ENCODE measurements at places on chromosomes 11 and 22. TPM values are rescaled to one million over a fixed set of nuclear protein-coding genes. Genes with fewer than 3 reads are reported as not detected.
A peak's percentile ranks its signal among the peaks of the same experiment; 100 is the strongest.

GRCh38 chr11:10655227-10655626, 38.3 kb downstream of the IRAG1 start:
- H3K36me3 ChIP-seq: no peaks in the 10 kb centered on the region
- H3K4me3 ChIP-seq: no peak overlapping the region
- peaks cover 82% of the 10 kb centered on the region for H3K4me1 ChIP-seq
- no peaks in the 10 kb centered on the region for H3K27me3 ChIP-seq

- H3K27me3 ChIP-seq: peaks cover 3% of the 10 kb centered on the region
- H3K27ac ChIP-seq: no peak overlapping the region
- DNase-seq: no peak
Measured at GRCh38 chr11:120134106-120134930, 3.6 kb downstream of the TRIM29 start.

GRCh38 chr22:49550141-49550430, 277.6 kb downstream of the BRD1 start:
- H3K4me3 ChIP-seq: no peak overlapping the region
- no peaks in the 10 kb centered on the region for H3K4me1 ChIP-seq
- no peak overlapping the region for H3K27ac ChIP-seq
- H3K27me3 ChIP-seq: no peaks in the 10 kb centered on the region

DNA sequence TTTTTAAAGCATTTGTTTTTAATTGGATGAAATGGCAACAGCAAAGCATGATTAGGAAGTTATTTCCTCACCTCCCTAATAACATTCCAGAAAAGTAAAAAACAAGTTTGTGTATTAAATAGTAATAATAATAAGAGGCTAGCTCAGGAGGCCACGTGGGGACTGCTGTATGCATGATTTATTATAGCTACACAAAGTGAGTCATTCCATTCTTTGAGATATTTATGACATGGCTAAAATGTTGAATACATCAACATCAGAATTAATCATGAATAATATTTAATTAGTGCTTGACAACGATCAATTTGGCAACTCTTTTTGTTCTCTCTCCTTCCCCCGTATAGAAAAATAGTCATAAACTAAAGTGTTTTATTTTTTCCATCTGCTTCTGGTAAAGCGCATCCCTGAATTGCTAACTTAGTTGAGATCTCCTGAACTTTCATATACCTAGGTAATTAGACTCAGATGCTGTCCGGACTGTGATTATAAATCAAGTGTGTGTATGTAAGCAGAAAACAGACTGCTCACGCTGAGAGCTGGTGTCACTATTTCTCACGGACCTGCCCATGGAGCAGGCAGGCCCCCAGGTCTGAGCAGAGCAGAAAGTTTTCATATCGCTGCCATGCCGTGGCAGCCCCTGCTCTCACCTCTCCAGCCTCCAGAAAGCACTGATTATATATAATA, 125.7 kb downstream of the WT1 start:
- no peaks in the 10 kb centered on the region for H3K4me1 ChIP-seq
- H3K27ac ChIP-seq: no peak overlapping the region
- H3K27me3 ChIP-seq: no peaks in the 10 kb centered on the region
- H3K4me3 ChIP-seq: no peak overlapping the region
- no peak for DNase-seq

DNA sequence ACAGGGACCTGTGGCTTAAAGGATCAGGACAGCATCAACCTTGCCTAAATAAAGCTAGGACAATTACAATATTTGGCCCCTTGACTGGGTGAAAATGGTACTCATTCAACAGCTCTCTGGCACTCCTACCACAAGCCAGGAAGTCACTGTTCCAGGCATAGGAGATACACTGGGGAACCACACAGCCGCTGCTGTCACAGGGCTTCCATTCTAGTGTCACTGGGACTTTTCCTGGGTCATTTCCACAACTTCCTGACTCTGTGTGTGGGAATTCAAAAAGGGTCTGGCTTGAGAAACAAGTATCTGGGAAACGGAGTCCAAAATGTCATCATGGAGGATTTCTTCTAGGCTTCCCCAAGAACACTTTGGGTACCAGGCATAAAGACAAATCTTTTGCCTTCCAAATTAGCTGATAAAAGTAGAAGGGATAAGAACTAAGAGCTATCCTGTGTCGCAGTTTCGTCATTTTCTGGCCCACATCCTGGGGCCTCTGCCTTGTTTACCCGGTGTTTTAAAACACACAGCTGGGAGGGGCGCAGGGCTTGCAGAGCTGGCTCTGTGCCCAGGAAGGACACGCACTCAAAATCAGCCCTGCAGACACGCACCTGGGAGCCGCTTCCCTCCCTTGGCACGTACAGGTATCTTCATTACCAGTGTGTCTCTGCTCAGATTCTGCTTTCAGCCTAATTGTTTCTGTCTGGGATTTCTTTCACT, 38.0 kb downstream of the TMEM45B start:
- no peaks in the 10 kb centered on the region for H3K36me3 ChIP-seq
- H3K27ac ChIP-seq: no peak overlapping the region
- no peak overlapping the region for H3K4me3 ChIP-seq

GRCh38 chr11:66851239-66851596, 5.6 kb upstream of the LRFN4 start:
- no peaks in the 10 kb centered on the region for H3K27me3 ChIP-seq
- H3K4me3 ChIP-seq: no peak overlapping the region

DNA sequence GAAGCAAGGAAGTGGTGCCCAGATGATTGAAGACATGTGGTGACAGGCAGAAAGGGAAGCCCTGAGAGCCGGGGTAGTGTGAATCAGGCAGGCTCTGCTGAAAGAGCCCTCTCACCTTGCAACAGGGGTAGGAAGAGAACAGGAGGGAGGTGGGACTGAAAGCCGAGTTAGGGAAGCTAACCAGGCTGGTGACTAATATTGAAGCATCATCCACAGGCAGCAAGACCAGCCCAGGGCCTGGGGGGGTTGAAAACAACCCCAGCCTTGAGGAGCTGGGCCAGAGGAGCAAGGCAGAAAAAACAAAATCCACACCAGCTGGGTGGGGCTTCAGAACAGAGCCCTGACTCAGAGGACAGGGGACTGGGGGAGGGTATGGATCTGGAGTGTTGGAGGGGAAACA, 35.0 kb upstream of the CRTAM start:
- no peak overlapping the region for H3K27ac ChIP-seq
- H3K27me3 ChIP-seq: no peaks in the 10 kb centered on the region
- no peaks in the 10 kb centered on the region for H3K36me3 ChIP-seq

- H3K4me3 ChIP-seq: no peak overlapping the region
- H3K4me1 ChIP-seq: no peaks in the 10 kb centered on the region
- DNase-seq: no peak
- H3K36me3 ChIP-seq: peaks cover 27% of the 10 kb centered on the region
- H3K27ac ChIP-seq: peak overlapping the region; percentile 98
Measured at GRCh38 chr11:111729831-111730311, 36.3 kb downstream of the PPP2R1B start.

DNA sequence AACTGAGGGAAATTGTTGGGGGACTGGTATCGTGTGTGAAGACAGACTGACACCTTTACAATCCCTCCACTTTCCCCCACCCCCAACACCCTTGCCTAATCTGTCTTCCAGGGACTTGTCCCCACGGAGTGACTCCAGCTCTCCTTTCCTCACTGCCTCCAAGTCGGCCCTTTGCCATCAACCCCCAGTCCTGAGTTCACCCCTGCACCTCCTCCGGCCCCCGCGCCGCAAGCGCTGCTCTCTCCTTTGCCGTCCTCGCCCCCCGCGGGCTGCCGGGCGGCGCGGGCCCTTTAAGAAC, 183 bp upstream of the ABCG4 start:
- H3K36me3 ChIP-seq: no peaks in the 10 kb centered on the region
- H3K27me3 ChIP-seq: peaks cover 33% of the 10 kb centered on the region
- H3K4me1 ChIP-seq: peaks cover 8% of the 10 kb centered on the region
- peak overlapping the region; percentile 63 for H3K4me3 ChIP-seq
- DNase-seq: no peak

DNA sequence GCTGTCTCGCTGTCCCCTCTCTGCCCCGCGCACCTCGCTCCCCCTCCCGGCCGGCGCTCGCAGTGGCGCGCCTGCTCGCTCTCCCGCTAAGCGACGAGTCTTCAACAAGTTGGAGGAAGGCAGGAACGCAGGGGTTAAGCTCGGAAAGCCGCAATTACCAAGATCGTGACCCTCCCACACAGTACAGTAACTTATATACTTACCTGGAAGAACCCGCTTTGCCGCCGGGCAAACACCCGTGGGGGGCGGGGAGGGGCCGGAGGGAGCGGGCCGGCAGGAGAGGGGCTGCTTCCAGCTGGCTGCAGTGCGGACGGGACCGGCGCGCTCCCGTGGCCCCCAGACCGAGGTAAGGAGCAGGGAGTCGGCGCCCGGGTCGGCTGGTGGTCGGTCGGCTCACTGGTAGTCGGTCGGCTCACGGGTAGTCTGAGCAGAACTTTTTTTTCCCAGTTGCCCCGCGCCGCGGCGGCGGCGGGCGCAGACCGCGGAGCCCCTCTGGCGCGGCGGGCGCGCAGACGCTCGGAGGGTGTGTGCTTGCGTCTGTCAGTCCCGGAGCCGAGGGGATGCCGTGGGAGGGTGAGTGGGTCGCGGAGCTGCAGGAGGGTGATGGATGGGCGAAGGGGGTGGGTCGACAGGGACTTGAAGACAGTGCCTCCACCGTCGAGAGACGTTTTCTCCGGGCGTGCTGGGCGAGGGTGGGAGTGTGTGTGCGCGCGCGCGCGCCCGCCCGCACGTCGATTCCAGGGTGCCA, 101.2 kb upstream of the HSD17B12 start:
- peaks cover 83% of the 10 kb centered on the region for H3K4me1 ChIP-seq
- no peak for DNase-seq
- peak overlapping the region; percentile 37 for H3K4me3 ChIP-seq
- H3K36me3 ChIP-seq: no peaks in the 10 kb centered on the region
- peaks cover 5% of the 10 kb centered on the region for H3K27me3 ChIP-seq

DNA sequence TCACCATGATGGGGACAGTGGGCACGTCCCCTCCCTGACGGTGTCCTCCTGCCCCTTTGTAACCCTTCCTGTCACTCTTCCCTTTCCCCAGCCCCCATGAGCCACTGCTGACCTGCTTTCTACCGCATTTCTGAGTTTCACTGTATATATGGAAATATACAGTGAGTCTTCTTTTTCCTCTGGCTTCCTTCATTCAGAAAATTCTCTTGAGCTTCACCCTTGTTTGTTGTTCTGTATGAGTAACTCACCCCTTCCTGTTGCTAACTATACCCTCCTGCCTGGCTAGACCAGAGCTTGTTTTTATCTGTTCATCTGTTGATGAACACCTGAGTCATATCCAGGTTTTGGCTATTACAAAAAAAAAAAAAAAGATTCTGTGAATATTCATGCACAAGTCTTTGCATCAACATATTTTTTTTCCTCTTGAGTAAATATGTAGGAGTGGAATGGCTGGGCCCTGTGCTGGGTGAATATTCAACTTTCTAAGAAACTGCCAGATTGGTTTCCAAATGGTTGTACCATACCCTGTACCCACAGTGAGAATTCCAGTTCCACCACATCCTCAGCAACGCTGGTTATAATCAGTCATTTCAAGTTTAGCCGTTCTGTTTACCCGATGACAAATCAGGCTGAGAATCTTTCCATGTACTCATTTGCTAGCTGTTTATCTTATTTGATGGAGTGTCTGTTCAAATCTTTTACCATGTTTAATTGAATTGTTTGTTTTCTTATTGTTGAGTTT, 62.0 kb downstream of the IGF2 start:
- no peak overlapping the region for H3K27ac ChIP-seq
- no peaks in the 10 kb centered on the region for H3K4me1 ChIP-seq

GRCh38 chr22:23149743-23150238, 4.5 kb downstream of the RAB36 start:
- H3K27me3 ChIP-seq: no peaks in the 10 kb centered on the region
- H3K36me3 ChIP-seq: peaks cover 65% of the 10 kb centered on the region
- no peak overlapping the region for H3K4me3 ChIP-seq
- no peak for DNase-seq
- no peak overlapping the region for H3K27ac ChIP-seq

GRCh38 chr11:70843906-70844305, 408.5 kb downstream of the SHANK2 start:
- H3K27me3 ChIP-seq: no peaks in the 10 kb centered on the region
- no peaks in the 10 kb centered on the region for H3K4me1 ChIP-seq
- H3K4me3 ChIP-seq: no peak overlapping the region

DNA sequence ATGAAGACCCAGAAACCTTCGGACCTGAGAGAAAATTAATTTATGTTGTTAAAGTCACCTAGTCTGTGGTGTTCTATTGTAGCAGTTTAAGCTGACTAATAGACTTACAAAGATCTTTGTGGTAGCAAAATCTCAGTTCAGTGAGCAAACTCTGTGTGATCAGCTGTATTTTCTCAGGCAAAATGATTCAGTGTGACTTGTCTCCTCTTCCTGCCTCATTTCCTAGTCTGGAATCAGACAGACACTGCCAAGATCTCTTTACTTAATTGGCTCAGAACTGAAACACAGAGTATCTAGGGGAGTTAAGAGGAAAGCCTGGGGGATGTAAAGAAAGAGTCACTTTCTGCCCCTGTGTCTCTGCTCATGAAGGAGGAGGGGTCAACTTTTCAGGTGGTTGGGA, 564.7 kb downstream of the KCNA4 start:
- H3K27me3 ChIP-seq: no peaks in the 10 kb centered on the region
- no peak overlapping the region for H3K4me3 ChIP-seq
- no peak overlapping the region for H3K27ac ChIP-seq
- H3K36me3 ChIP-seq: no peaks in the 10 kb centered on the region
- no peak for DNase-seq

DNA sequence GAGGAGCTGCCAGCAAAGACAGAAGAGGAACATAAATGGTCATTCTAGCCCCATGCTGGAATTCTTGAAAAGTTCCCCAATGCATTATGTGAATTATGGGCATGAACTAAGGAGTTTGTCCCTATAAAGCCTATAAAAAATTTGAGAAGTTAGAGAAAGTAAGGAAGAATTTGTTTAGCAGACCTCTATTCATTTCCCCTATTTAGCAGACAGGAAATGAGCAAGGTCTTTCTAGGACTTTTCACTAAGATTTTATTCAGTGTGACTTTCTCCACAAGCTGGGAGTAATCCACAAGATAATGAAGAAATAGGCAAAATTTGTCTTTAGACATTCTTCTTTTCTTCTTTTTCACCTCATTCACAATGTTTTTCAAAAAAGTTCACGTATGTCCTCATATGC, 20.0 kb downstream of the PRRG4 start:
- no peak overlapping the region for H3K4me3 ChIP-seq
- no peaks in the 10 kb centered on the region for H3K27me3 ChIP-seq
- no peak for DNase-seq
- no peak overlapping the region for H3K27ac ChIP-seq
- no peaks in the 10 kb centered on the region for H3K4me1 ChIP-seq

- no peak for DNase-seq
- no peak overlapping the region for H3K4me3 ChIP-seq
- H3K4me1 ChIP-seq: no peaks in the 10 kb centered on the region
- H3K27ac ChIP-seq: no peak overlapping the region
Measured at GRCh38 chr11:11498195-11498594, 123.6 kb downstream of the GALNT18 start.

DNA sequence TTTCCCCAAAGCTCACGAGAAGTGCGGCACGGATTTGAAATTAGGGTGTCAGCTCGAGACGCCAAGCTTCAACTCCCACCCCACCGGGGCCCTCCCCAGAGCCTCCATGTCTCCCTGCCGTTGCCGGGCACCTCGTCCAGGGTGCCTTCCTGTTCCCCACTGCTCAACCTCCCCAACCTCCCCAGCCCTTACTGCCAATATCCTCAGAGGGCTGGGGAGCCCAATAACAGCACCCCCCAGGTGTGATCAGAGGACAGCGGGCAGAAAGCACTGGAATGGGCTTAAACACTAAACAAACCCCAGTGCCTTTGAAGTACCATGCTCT, 1336.4 kb downstream of the TBC1D22A start:
- H3K4me3 ChIP-seq: no peak overlapping the region
- no peaks in the 10 kb centered on the region for H3K27me3 ChIP-seq
- H3K27ac ChIP-seq: no peak overlapping the region
- no peaks in the 10 kb centered on the region for H3K36me3 ChIP-seq
- no peaks in the 10 kb centered on the region for H3K4me1 ChIP-seq
- DNase-seq: no peak

The FAM76B gene
- total RNA-seq: 60.1 TPM

The OR4D5 gene
- not detected for total RNA-seq

The APOA1 gene
- 4.1 TPM for total RNA-seq

The SCGB1D2 gene
- total RNA-seq: not detected

The XKR3 gene
- not detected for total RNA-seq

The CALCA gene
- total RNA-seq: not detected

The SMIM38 gene
- 4.6 TPM for total RNA-seq

Data from tibial nerve (tissue), 4 donors.